ENCODE measurements at places on chromosomes 11 and 22. TPM values are rescaled to one million over a fixed set of nuclear protein-coding genes. Genes with fewer than 3 reads are reported as not detected.

- no peak overlapping the region for H3K4me3 ChIP-seq
- H3K27me3 ChIP-seq = no peaks in the 10 kb centered on the region
- H3K36me3 ChIP-seq = no peaks in the 10 kb centered on the region
These were observed 24.1 kb upstream of the CHKA start for GRCh38 chr11:68145120-68145866.

DNA sequence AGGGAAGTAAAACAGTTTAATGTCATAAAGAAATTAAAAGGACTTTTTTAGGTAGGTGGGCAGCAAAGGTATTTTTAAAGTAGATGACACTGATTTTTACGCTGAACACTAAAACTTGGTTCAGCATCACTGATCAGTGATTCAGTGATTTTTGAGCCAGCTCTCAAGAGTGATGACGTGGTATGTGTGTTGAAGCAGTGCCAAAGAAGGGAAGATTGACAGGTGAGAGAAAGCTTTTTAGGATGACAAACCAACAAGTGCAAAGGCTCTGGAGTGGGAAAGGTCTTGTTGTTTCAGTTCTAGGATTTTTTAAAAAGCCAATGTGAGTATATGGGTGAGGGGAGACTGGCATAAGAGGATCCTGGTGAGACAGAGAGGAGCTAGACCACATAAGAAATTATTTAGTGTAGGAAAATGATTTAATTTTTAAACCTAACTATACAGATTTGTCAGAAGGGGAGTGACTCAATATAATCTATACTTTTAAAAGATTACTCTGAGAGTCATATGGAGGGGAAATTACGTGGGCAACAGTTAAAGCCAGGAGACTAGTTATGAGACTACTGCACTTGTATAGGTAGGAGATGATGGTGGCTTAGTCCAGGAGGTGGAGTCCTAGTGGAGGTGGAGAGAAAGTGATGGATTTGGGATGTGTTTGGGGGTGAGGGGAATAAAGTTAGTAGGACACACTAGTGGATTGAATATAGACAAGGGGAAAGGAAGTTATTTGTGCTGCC, 17.6 kb upstream of the CALCB start:
- no peaks in the 10 kb centered on the region for H3K27me3 ChIP-seq
- DNase-seq = no peak
- no peak overlapping the region for H3K4me3 ChIP-seq
- no peaks in the 10 kb centered on the region for H3K36me3 ChIP-seq

- H3K27ac ChIP-seq = no peak overlapping the region
- no peak for DNase-seq
- no peak overlapping the region for H3K4me3 ChIP-seq
- no peaks in the 10 kb centered on the region for H3K27me3 ChIP-seq
- H3K4me1 ChIP-seq = no peaks in the 10 kb centered on the region
- peaks cover 65% of the 10 kb centered on the region for H3K36me3 ChIP-seq
These were observed 30.2 kb downstream of the GTF2H1 start for GRCh38 chr11:18352581-18352980.

DNA sequence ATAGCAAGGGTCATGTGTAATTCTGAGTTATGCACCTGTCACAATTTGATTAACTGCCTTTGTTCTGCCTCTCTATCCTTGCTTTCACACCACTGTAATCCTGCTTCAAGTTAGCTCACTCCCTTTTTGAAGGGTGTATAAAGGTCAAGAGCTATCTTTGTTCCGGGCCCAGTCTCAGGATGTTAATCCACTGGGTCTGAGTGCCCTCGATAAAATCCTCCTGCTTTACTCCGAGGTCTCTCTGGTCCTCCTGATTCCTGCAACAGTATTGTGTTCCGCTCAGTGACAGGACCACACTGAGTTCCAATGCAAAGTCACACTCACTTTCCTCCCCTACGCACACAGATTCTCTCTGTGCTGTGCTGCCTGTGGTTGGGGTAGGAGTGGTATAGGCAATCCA, 186.5 kb downstream of the DYNC2H1 start:
- no peaks in the 10 kb centered on the region for H3K27me3 ChIP-seq
- H3K4me3 ChIP-seq = no peak overlapping the region
- no peak for DNase-seq
- H3K4me1 ChIP-seq = no peaks in the 10 kb centered on the region

GRCh38 chr11:94472916-94473799, 20.5 kb downstream of the MRE11 start:
- H3K4me3 ChIP-seq = no peak overlapping the region
- H3K36me3 ChIP-seq = no peaks in the 10 kb centered on the region
- H3K27me3 ChIP-seq = no peaks in the 10 kb centered on the region
- DNase-seq = no peak
- no peaks in the 10 kb centered on the region for H3K4me1 ChIP-seq
- no peak overlapping the region for H3K27ac ChIP-seq

DNA sequence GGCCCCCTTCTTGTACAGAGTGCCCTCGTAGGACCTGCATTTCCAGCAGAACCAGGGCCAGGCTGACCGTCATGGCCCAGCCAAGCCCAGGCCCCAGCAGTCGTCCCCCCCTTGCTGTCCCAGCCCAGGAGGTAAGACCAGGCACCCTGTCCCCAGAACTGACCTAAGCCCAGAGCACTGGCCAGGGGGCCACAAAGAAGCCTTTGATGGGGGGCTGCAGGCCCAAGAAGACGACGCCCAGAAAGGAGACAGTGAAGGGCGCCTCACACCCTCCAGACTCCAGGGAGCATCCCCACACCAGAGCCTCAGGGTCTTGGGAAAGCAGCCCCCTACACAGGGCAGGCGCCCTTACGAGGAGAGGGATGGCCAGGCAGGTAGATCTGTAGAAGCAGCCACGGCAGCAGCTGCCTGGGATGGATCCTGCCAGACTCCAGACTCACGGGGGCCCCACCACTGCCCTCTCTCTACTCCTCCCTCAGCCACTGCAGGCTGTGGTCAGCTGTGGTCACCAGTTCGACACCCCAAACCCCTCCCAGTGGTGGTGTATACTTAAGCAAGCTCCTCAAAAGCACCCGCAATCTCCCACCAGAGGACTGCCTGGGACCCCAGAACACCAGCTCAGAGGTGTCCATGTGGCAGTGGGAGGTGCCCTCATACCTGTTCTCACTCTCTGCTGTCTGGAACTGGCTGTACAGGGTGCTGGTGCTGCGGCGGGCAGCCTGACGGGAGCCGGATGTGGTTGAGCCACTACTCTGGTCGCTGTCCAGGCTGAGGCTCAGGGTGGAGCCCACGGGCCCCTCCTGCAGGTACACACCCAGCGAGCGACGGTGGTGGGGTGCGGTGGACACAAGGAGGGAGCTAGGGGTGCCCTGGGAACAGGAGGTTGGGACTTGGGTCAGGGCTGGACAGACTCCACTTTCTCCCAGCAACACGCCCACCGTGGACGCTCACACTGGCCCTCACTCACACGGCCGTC, 27.0 kb downstream of the SBF1 start:
- peaks cover 24% of the 10 kb centered on the region for H3K36me3 ChIP-seq
- H3K27ac ChIP-seq = no peak overlapping the region
- H3K27me3 ChIP-seq = no peaks in the 10 kb centered on the region
- no peaks in the 10 kb centered on the region for H3K4me1 ChIP-seq
- DNase-seq = no peak

- H3K36me3 ChIP-seq = no peaks in the 10 kb centered on the region
- no peaks in the 10 kb centered on the region for H3K4me1 ChIP-seq
- no peak overlapping the region for H3K27ac ChIP-seq
- DNase-seq = no peak
These were observed 771.7 kb downstream of the TBC1D22A start for GRCh38 chr22:47533961-47534803.

GRCh38 chr11:2583605-2583958, 116.2 kb downstream of the KCNQ1OT1 start:
- H3K4me3 ChIP-seq = no peak overlapping the region
- no peak overlapping the region for H3K27ac ChIP-seq
- H3K4me1 ChIP-seq = no peaks in the 10 kb centered on the region
- H3K36me3 ChIP-seq = no peaks in the 10 kb centered on the region

The RIMBP3B gene
- total RNA-seq = not detected

The POLR2L gene
- total RNA-seq = 78.4 TPM

The CD3G gene
- total RNA-seq = not detected

The DRD4 gene
- total RNA-seq = not detected

The DCHS1 gene
- total RNA-seq = 2.9 TPM
